Natural killer cell treated with Interleukin-12 subunit alpha and Interleukin-12 subunit beta and Interleukin-15 and Interleukin-18, amount 100 ng/mL, for 72 hours (primary cell): ENCODE measurements at places on chromosomes 3 and 15.

DNA sequence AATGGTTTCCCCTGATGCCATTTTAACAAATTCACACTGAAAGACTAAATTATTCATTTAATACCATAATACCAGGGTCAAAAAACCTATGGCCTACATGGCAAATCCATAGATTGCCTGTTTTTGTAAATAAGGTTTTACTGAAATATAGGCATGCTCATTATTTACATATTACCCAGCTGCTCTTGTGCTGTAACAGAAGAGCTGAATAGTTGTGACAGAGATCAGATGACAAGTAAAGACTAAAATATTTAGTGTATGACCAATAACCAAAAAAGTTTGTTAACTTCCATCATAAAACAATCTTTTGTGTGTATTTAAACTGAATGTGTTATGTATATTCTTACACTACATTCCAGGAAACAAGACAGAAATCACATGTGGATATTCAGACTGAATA lies 60.2 kb downstream of the DENND4A start:
- no peaks in the 10 kb centered on the region for H3K27me3 ChIP-seq
- DNase-seq, result no peak
- no peaks in the 10 kb centered on the region for H3K4me1 ChIP-seq
- no peaks in the 10 kb centered on the region for H3K36me3 ChIP-seq
- H3K4me3 ChIP-seq, result no peak overlapping the region

DNA sequence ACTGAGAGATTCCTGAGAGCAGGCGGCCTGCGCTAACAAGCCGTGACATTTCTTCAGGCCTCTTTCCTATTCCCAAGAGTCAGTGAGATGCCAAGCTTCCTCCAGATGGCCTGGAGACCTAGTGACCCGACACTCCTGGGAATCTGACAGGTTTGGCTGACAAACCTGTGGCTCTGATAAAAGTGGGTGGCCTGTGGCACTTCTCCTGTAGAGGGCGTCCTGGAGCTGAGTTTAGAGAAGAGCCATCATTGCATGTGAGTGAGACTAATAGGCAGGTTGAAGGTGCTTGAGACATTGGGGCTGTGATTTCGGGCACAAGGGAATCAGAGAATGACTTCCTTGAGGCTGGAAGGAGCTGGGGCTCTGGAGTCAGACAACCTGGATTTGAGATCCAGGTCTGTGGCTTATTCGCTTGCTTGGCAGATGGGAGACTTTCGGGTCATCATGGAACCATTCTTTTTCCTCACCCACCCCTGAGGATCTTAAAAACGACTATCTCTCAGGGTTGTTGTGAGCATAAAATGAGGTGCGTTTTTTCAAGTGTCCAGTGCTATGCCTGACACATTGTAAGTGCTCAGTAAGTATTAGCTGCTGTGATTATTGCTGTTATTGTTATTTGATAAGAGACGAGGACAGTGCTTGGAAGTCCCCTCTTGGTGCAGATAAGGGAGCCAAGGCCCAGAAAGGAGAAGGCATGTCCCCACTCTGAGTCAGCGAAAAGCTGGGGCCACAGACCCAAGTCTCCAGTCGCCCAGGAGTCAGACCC lies 77.2 kb downstream of the SCN10A start:
- no peak overlapping the region for H3K4me3 ChIP-seq
- H3K27me3 ChIP-seq, result peaks cover 22% of the 10 kb centered on the region

DNA sequence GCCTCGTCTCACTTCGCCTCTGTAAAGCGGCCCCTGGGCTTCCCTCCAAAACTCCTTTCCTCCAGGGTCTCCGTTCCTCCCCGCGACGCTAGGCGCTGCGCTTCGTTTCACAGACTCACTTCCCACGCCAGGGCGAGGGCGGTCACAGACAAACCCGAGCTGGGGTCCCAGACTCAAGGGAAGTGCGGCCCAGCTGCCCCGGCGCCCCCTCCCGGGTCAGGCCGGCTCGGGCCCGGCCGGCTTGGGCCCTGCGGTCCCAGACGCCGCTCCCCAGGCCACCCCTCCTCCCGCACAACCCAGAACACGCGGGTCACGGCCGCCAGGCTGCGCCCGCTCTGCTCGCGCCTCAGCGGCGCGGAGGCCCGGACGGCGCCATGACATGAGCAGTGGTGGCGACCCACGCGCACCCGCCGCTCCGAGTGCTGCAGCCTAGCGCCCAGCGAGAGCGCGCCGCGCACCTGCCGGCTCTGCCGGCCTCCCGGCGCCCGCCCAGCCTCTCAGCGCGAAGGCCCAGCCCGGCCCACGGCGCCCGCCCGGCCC lies 547 bp downstream of the NUP210 start:
- H3K4me1 ChIP-seq, result peaks cover 43% of the 10 kb centered on the region
- peak; percentile 73 for DNase-seq
- peak overlapping the region; percentile 85 for H3K4me3 ChIP-seq
- H3K27me3 ChIP-seq, result no peaks in the 10 kb centered on the region
- H3K36me3 ChIP-seq, result peaks cover 5% of the 10 kb centered on the region

GRCh38 chr15:85542895-85543331 lies 162.5 kb downstream of the AKAP13 start:
- peak overlapping the region; percentile 78 for H3K27ac ChIP-seq
- DNase-seq, result no peak
- H3K36me3 ChIP-seq, result no peaks in the 10 kb centered on the region
- H3K4me3 ChIP-seq, result peak overlapping the region; percentile 82
- no peaks in the 10 kb centered on the region for H3K27me3 ChIP-seq

DNA sequence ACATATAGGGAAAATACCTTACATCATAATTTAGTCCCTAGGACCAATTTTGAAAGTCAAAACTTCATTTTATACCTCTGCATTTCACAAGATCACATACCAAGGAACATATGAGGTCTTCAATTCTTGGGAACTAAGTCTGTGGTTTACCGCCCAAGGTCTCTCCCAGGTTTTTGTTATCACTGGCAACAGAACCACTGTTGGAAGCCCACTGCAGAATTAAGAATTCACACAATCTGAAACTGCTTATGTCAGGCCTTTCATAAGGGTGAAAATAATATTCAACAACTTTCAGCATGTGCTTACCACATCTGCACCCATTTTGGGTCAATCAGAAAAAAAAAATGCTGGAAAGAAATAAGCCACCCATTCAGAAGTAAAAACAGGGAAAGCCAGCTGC lies 107.2 kb upstream of the MME start:
- no peaks in the 10 kb centered on the region for H3K36me3 ChIP-seq
- H3K27me3 ChIP-seq, result no peaks in the 10 kb centered on the region
- no peak overlapping the region for H3K4me3 ChIP-seq
- DNase-seq, result no peak

DNA sequence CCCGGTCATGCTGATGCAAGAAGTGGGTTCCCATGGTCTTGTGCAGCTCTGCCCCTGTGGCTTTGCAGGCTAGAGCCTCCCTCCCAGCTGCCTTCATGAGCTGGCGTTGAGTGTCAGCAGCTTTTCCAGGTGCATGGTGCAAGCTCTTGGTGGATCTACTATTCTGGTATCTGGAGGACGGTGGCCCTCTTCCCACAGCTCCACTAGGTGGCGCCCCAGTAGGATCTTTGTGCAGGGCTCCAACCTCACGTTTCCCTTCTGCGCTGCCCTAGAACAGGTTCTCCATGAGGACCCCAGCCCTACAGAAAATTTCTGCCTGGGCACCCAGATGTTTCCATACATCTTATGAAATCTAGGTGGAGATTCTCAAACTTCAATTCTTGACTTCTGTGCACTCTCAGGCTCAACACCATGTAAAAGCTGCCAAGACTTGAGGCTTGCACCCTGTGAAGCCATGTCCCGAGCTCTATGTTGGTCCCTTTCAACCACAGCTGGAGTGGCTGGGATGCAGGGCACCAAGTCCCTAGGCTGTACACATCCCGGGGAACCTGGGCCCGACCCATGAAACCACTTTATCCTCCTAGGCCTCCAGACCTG lies 238.4 kb upstream of the MDFIC2 start:
- H3K4me1 ChIP-seq, result no peaks in the 10 kb centered on the region
- peaks cover 41% of the 10 kb centered on the region for H3K27me3 ChIP-seq
- DNase-seq, result peak; percentile 66

DNA sequence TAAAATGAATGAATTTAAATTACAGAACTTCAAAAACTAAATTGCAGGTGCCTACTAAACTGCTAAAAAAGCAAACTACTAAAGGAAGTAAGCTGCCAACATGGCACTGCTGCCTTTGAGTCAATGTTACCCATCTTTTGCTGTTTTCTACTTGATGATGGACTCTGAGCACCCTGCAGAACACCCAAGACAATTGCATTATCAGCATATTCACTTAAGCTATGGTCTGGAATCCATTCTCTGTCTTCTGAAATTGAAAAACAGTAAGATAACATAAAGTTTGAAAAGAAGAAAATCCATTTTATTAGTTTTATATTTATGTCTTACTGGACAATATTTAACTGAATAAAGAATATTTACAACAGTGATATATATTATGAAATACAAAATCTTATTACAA lies 91.4 kb downstream of the ZBBX start:
- H3K27ac ChIP-seq, result no peak overlapping the region
- H3K4me3 ChIP-seq, result no peak overlapping the region
- no peak for DNase-seq
- no peaks in the 10 kb centered on the region for H3K4me1 ChIP-seq
- H3K27me3 ChIP-seq, result no peaks in the 10 kb centered on the region
- H3K36me3 ChIP-seq, result peaks cover 5% of the 10 kb centered on the region

DNA sequence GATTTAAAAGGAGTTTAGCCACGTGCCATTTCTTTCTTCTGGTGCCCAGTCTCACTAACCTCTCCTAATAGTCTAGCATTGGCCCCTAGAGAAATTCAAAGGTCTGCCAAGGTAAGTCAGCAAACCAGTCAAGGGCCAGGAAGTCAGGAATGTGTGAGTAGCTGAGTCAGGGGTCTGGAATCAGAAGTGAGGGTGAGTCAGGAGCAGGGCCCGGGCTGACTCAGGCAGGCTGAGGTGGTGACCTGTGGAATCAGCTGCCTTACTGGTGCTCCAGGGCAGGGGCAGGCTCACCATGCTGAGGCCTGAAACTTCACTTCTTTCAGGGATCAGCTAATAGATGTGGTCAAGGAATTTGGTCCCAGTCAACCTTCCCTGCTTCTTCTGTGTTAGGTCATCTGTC lies 105.8 kb upstream of the MYZAP start:
- H3K4me1 ChIP-seq, result no peaks in the 10 kb centered on the region
- H3K27me3 ChIP-seq, result peaks cover 29% of the 10 kb centered on the region
- no peak for DNase-seq
- H3K4me3 ChIP-seq, result no peak overlapping the region
- H3K27ac ChIP-seq, result no peak overlapping the region

DNA sequence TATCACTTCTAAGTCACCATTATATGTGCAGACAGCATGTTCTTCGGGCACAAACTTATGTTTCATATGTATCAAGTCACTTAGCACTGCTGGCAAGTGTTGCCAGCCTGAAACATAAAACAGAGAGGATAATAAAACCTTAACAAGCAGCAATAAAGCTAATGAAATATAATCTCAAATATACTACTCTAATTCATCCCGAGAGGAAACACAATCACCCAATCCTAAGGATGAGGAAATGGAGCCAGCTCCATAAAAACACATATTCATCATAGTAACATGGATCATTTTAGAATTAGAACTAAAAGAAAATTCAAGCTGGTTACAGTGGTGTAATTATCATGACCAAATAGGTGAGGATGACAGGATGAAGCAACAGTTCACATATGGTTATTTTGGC lies 1072.7 kb downstream of the EPHA3 start:
- H3K4me3 ChIP-seq, result no peak overlapping the region
- no peaks in the 10 kb centered on the region for H3K27me3 ChIP-seq
- H3K36me3 ChIP-seq, result peaks cover 9% of the 10 kb centered on the region
- no peaks in the 10 kb centered on the region for H3K4me1 ChIP-seq

DNA sequence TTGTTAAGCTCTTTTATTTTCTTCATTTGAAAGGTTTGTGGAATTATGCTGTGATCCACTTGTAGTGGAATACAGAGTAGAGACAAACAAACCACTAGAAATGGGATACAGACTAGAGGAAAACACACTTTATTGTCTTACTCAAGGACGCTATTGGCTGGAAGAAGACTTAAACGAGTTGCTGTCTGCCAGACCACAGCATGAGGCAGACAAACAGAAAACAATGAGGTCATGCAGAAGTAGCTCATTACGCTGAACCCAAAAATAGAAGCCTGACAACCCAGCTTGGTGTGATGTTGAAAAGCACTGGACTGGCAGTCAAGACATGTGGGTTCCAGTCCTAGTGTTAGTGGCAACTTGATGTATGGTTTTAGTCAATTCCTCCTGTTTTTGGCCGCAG lies 62.4 kb upstream of the P3H2 start:
- H3K27ac ChIP-seq, result no peak overlapping the region
- no peaks in the 10 kb centered on the region for H3K4me1 ChIP-seq
- H3K4me3 ChIP-seq, result no peak overlapping the region
- H3K27me3 ChIP-seq, result peaks cover 2% of the 10 kb centered on the region

DNA sequence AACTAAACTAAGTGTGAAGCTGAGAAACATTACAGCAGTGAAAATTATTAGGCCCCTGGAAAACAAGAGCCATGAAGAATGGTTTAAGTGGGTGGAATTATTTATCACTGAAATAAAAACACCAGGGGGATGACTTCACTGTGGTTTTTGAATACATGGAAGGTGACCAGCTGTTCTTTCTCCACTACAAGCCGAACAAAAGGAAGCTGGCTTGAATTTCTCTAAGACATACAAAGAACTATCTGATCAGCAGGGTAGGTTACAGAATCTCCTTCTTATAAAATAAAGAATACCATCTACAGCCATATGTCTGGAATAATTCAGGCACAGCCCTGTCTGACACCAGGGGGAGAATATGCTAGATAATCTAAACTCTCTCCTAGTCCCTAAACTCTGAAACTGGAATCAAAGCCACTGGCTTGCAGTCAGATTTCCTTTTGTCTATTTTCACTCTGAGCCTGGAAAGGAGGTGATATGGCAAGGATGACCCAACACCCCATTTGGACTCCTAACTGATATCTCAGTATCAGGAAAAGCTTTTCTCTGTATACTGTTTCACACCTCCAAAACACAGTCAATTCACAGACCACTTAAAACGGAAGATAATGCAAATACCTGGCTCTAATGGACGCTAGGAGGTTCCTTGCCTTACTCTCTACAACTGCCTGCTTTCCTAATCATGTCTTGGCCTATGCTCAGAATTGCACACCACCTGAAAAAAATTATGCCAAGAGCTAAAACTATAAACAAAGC lies 31.2 kb downstream of the SPATA12 start:
- no peak overlapping the region for H3K4me3 ChIP-seq
- no peak overlapping the region for H3K27ac ChIP-seq
- no peaks in the 10 kb centered on the region for H3K36me3 ChIP-seq
- no peak for DNase-seq

DNA sequence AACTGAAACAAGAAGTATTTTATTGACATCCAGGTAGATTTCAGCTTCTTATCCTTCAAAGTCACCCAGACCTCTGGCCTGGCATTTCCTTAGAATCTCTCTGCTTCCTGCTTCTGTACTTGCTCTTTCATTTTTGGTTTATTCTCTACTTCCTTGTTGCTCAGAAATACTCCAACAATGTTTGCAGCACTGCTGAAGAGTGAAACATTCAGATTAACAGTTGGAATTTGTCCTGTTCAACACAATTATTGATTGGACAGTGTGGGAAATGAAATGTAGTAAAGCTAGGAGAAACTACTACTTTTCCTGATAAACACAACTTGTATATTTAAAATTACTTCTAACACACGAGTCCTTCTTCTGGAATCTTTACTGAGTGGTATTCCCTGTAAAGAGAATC lies 81.0 kb upstream of the MEIS2 start:
- no peak for DNase-seq
- H3K4me3 ChIP-seq, result no peak overlapping the region
- no peaks in the 10 kb centered on the region for H3K27me3 ChIP-seq
- no peaks in the 10 kb centered on the region for H3K4me1 ChIP-seq
- H3K36me3 ChIP-seq, result no peaks in the 10 kb centered on the region
